H1 (cell line): ENCODE measurements at places on chromosomes 7 and 10. TPM values are rescaled to one million over a fixed set of nuclear protein-coding genes. Genes with fewer than 3 reads are reported as not detected.

Gene TMEM213
- total RNA-seq: 0.67 TPM in 1 of 2 replicates, not detected in the other

Gene GBX1
- total RNA-seq: not detected in 2 replicates

DNA sequence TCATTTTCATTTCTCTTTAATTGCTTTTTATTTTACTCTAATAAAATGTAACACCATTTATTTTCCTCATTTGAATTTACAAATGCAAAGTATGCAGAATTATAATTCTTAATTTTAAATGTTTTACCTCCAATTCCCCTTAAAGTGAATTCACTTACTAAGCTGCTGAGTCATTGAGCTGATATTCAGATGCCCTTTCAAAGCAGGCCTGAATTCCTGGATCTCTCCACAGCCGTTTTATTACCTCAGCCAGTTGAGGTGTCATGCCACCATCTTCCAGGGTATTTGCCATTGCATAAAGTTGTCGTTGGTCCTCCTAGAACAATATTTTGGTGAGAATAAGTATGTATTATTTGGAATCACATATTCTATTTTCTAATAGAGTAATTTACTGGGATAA is 33.2 kb downstream of the GNAT3 start:
- H3K36me3 ChIP-seq: no peaks in the 10 kb centered on the region
- DNase-seq: no peak
- no peaks in the 10 kb centered on the region for H3K4me1 ChIP-seq

- H3K27me3 ChIP-seq: no peaks in the 10 kb centered on the region
- no peaks in the 10 kb centered on the region for H3K4me1 ChIP-seq
- H3K4me3 ChIP-seq: no peak overlapping the region
- no peaks in the 10 kb centered on the region for H3K36me3 ChIP-seq
- H3K27ac ChIP-seq: no peak overlapping the region
Measured at GRCh38 chr10:80642661-80643060, 105.0 kb downstream of the SH2D4B start.

- DNase-seq: no peak
- no peak overlapping the region for H3K4me3 ChIP-seq
- no peaks in the 10 kb centered on the region for H3K27me3 ChIP-seq
- H3K36me3 ChIP-seq: no peaks in the 10 kb centered on the region
- 0 out of 2 replicates have a peak, but pooled peaks cover 2% of the 10 kb centered on the region for H3K4me1 ChIP-seq
- no peak overlapping the region for H3K27ac ChIP-seq
Measured at GRCh38 chr10:75717126-75717916, 285.9 kb downstream of the LRMDA start.

DNA sequence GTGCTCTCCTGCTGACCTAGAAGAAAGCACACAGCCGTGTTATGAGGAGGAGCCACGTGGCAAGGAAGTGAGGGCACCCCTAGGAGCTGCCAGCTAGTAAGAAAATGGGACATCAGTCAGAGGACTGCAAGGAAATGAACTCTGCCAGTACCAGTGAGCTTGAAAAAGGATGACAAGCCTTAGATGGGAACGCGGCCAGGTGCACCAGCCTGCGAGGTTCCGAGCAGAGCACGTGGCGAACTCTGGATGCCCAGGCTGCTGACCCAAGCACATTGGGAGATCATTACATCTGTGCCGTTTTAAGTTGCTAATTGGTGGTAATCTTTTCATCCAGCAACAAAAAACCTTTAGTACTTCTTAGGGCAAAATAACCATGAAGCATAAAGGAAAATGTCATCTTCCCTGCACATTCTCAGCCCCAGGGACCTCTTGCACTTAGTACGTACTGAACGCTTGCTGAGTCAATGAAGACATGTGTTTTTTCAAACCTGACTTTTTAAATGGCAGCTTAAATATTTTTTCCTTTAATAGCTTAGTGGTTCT is 69.4 kb downstream of the AMZ1 start:
- DNase-seq: no peak
- peaks cover 6% of the 10 kb centered on the region for H3K4me1 ChIP-seq
- no peaks in the 10 kb centered on the region for H3K27me3 ChIP-seq
- H3K36me3 ChIP-seq: no peaks in the 10 kb centered on the region
- no peak overlapping the region for H3K4me3 ChIP-seq
- H3K27ac ChIP-seq: no peak overlapping the region
